ENCODE measurements at places on chromosomes 7 and 10.

DNA sequence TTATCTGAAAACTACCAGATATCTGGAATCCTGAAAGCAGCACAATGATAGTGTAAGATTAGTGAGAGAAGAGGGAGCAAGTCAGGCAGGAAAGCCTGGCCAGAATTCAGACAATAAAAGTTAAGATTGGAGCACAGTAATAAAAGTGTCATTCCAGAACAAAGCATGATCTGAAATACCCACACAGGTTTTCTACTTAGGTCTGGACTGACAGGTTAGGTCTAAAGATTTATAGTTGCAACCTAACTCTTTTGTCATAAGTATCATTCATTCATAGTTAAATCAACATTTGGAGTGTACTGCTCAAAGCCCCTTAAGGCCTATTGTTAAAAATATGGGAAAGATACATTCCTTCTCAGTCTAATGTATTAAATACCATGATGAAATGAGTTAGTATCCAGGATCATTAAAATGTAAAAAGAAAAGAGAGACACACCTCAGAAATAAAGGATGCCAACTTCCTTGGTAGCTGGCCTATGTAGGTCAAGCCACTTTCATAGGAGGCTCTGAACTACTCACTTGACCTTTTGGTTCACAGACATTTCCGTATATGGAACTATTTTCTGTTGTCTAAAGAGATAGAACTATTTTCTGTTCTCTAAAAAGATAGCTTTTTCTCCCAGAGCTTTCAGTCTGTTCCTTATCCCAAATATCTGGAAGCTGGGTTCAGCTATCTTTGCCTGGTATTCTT, 105.2 kb downstream of the FAS start:
- no peak for DNase-seq

DNA sequence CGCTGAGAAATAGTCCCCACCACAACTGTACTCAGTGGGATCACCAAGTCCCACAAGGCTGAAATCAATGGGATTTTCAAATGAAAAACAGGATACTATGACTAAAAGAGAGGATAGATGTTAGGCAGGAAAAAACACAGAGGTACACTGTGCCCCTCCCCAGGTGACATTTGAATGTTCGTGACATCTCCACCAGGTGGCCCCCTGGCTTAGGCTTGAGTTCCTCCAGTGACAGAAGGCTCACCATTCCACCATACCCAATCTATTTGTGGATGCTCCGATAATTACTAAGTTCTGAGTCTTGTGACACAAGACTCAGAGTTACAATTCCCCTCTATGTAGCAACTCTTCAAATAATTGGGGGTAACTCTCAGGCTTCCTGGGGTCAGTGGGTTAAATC, 77.5 kb upstream of the KCNMA1 start:
- DNase-seq: no peak

- DNase-seq: no peak
Measured at GRCh38 chr7:44225566-44226395, 25.0 kb downstream of the YKT6 start.

DNA sequence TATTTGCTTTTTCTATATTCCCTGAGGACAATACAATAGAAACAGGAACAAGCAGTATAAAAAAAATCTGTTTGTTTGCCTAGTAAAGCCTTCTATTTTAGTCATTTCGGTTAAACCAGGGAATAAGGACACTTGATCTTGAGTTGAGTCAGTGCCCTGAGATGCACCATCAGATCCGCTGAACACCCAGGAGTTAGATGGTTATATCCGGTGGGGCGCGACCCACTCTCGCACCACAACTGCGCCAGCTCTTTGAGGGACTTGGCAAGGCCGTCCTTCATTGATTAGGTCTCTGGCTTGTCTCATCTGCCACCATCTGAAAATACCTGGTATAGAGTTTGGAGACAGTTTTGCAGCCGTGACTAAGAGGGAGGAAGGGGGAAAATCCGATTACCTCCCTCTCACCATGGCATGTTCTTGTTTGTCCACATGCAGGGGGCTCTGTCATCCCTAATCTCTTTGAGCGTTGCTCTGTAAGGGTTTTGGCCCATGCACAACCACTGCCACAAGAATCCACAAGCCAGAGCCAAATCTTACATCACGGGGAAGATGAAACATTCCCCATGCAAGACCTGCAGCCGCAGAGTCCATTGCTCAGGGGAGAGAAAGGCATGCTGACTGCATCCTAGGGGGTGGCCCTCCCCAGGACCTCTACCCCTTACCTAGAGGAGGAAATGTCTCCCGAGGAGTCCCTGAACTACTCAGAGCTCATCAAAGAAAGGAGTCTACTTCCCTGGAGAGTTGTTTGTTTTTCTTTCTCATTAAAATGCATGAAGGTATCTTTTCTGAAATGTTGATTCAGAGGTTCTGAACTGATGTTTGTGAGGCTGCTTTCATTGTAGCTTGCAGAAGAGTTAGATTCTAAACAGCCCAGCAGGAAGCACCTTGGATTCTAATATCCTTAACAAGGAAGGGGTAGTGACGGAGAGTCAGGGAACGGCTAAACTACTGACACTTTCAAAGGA, 101.6 kb upstream of the FAM171A1 start:
- DNase-seq: no peak

DNA sequence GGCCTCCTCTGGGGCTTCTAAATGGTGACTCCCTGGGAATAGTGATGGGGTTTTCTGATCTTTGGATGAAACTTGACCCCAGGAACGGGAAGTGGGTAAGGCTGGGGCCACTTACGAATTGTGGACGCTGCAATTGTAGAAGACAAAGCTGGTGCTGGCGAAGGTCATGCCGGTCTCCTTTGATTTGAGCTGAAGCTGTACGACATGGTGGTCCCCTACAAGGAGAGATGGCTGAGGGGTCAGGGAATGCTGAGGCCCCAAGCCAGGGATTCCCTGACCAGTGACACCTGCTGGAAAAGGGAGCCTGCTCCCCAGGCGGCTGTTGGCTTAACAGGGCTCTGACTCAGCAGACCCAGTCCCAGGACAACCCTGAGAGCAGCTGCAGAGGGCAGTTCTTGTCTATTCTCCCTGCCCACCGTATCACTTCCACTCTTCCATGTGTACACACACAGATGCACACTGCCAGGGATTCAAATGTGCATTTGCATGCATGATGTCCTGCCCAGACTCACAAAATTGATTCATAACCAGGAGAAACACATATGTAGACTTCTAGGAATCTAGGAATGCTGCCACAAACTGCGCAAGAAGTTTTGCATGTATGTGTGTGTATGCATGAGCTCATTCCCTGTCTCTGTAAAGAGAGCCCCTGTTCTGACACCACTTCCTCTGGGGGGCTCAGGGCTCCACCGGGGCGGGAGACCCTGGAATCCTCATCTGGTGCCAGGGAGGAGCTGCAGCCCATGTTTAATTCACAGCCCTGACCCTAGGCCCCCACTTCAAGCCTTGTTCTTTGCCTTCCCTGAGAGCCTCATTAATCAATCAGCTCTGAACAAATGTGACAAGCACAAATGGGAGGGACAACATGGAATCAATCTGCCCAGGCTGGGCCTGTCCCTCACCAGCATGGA, 350.0 kb downstream of the PLXNA4 start:
- DNase-seq: no peak

Data from activated T-helper 1 cell treated with anti-CD3 and anti-CD28 coated beads, Interleukin-12 subunit alpha, Interleukin-12 subunit beta, Interleukin-2, Interleukin-4 antibody, amounts not matched to agents 30 ng/mL and 10 ng/mL and 1 ng/mL, durations not matched to agents 14 hours and 24 hours and 36 hours (primary cell).